Esophagus squamous epithelium (tissue), 5 donors: ENCODE measurements at places on chromosomes 3 and 15.

DNA sequence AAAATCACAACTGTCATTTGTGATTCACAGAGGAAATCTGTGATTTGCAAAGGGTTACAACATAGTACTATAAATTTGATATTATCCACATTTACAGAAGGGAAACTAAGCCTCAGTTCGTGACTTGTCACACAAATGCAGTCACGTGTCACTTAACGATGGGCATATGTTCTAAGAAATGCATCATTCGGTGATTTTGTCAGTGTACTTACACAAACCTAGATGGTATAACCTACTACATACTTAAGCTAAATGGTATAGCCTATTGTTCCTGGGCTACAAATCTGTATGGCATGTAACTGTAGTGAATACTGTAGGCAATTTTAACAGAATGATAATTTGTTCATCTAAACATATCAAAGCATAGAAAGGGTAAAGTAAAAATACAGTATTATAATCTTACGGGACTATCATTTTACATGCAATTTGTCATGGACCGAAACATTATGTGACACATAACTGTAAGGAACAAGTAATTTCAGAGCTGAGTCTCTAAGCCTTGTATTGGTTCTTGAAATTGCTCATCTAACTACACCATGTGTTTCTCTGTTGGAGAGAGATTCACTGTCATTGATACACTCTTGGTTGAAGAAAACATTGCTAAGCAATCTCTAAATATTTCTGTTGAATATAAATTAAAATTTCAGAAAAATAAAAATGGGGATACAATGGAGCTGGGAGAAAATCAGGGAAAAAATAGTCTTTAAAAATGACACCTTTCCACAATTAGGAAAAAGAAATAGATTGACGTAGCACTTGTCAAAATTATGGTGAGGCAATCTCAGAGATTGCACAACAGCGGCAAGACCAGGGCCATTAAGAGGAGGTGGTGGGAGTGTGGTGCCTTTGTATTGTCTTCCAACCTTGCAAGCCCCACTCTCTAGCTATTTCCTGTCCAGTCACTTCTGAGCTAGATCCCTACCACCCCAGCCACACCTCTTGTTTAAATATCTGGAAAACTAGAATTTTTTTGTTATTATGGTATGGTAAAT lies 645.8 kb upstream of the TBL1XR1 start:
- no peak for DNase-seq
- H3K36me3 ChIP-seq, result no peaks in the 10 kb centered on the region
- H3K27ac ChIP-seq, result no peak overlapping the region
- H3K4me3 ChIP-seq, result no peak overlapping the region

- no peaks in the 10 kb centered on the region for H3K27me3 ChIP-seq
- peaks cover 28% of the 10 kb centered on the region for H3K4me1 ChIP-seq
- H3K27ac ChIP-seq, result peak overlapping the region; percentile 39
- H3K4me3 ChIP-seq, result peak overlapping the region; percentile 35
- DNase-seq, result no peak
These were observed 62.2 kb downstream of the VGLL4 start for GRCh38 chr3:11581237-11582190.

DNA sequence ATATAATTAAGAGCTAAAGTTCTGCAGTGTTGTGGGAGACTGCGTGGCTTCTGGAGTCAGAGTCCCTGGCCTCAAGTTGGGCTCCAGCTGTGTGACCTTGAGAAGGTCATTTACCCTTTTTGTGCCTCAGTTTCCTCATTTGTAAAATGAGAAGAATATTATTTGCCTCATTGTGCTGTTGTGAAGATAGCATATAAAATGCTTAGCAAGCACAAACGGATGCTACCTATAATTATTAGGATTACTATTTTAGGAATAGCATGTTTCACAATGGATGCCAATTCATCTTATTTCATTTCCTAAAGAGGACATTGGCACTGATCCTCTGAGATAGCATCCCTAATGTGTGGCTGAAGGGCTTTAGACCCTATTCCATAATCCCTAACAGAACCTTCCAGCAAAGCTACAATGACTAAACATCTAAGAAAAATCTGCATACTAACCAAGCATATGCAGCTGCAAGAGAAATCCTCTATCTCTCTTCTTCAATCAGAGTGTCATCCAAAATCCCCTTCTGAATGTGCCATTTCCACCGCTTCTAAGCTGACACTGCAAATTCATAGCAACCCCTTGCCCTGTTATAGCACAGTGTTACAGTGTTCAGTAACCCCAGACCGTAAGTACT lies 148.3 kb downstream of the RBMS3 start:
- DNase-seq, result no peak
- H3K4me3 ChIP-seq, result no peak overlapping the region
- H3K27me3 ChIP-seq, result no peaks in the 10 kb centered on the region
- no peaks in the 10 kb centered on the region for H3K36me3 ChIP-seq

DNA sequence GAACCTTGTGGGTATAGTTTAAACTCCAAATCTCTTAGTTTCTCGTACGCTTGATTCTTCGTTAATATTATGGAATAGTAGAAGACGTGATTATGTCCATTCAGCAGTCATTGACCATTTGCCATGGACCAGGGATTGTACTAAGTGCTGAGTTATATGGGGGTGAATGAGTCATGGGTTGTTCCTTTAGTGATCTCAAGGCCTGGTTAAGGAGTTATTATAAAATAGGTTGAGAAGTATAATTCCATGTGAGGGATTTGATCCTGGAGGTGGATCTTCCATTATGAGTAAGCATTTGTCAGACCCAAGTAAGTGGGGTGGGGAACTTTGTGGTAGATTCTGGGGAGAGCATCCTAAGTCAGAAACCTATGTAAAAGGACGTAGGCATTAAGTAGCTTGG lies 15.4 kb downstream of the NR2C2 start:
- H3K36me3 ChIP-seq, result peaks cover 55% of the 10 kb centered on the region
- H3K27me3 ChIP-seq, result no peaks in the 10 kb centered on the region
- no peak overlapping the region for H3K27ac ChIP-seq
- DNase-seq, result no peak
- H3K4me3 ChIP-seq, result no peak overlapping the region
- no peaks in the 10 kb centered on the region for H3K4me1 ChIP-seq

- no peaks in the 10 kb centered on the region for H3K36me3 ChIP-seq
- no peaks in the 10 kb centered on the region for H3K4me1 ChIP-seq
- no peaks in the 10 kb centered on the region for H3K27me3 ChIP-seq
These were observed 337.2 kb downstream of the VGLL3 start for GRCh38 chr3:86653661-86654205.

- no peak for DNase-seq
- H3K27me3 ChIP-seq, result no peaks in the 10 kb centered on the region
- H3K36me3 ChIP-seq, result no peaks in the 10 kb centered on the region
- no peak overlapping the region for H3K27ac ChIP-seq
- H3K4me1 ChIP-seq, result peaks cover 17% of the 10 kb centered on the region
- H3K4me3 ChIP-seq, result no peak overlapping the region
These were observed 30.3 kb upstream of the C15orf39 start for GRCh38 chr15:75171408-75171807.

DNA sequence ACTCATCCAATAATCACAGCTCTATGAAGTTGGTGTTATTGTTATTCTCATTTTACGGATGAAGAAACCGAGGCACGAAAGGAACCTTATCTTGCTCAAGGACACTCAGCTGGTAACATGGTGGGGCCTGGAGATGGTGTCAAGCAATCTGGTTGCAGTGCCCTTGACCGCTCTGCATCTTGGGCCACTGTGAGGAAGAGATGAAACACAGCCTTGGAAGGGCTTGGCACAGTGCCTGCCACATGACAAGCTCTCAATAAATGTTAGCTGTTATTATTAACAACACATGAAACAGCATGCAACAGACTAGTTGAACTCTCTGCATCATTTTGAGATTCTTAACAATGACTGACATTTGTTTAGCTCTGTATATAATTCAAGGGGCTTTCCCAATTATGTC lies 10.1 kb upstream of the ITGA11 start:
- no peak for DNase-seq
- H3K4me1 ChIP-seq, result peaks cover 12% of the 10 kb centered on the region
- no peaks in the 10 kb centered on the region for H3K36me3 ChIP-seq

GRCh38 chr3:186532598-186533072 lies 11.5 kb downstream of the CRYGS start:
- DNase-seq, result no peak
- H3K4me1 ChIP-seq, result no peaks in the 10 kb centered on the region
- no peaks in the 10 kb centered on the region for H3K36me3 ChIP-seq
- no peak overlapping the region for H3K27ac ChIP-seq

GRCh38 chr3:81871358-81872155 lies 110.1 kb upstream of the GBE1 start:
- no peaks in the 10 kb centered on the region for H3K27me3 ChIP-seq
- H3K27ac ChIP-seq, result no peak overlapping the region
- DNase-seq, result no peak
- H3K4me3 ChIP-seq, result no peak overlapping the region
- H3K36me3 ChIP-seq, result no peaks in the 10 kb centered on the region
